ENCODE measurements at places on chromosomes 5 and 9. TPM values are rescaled to one million over a fixed set of nuclear protein-coding genes. Genes with fewer than 3 reads are reported as not detected.

DNA sequence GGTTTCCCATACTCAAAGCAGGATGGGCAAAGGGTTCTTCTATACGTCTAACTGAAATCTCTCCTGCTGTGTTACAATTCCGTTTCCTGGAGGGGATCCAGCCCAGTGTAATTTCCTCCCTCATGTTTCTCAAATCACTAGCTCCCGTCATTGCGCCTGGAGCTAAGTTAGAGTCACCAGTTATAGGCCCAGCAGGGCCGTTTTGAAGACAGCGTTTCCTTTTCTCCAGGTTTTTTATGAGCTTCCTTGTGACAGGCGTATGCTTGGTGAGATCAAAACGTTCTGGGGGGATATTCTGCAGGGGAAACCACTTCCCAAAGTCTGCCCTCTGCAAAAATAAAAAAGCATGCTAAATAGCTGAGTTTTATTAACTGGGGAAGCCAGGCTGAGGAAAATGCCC, 53.0 kb upstream of the WWC1 start:
- no peaks in the 10 kb centered on the region for H3K36me3 ChIP-seq
- H3K4me1 ChIP-seq: no peaks in the 10 kb centered on the region
- no peak overlapping the region for H3K4me3 ChIP-seq

DNA sequence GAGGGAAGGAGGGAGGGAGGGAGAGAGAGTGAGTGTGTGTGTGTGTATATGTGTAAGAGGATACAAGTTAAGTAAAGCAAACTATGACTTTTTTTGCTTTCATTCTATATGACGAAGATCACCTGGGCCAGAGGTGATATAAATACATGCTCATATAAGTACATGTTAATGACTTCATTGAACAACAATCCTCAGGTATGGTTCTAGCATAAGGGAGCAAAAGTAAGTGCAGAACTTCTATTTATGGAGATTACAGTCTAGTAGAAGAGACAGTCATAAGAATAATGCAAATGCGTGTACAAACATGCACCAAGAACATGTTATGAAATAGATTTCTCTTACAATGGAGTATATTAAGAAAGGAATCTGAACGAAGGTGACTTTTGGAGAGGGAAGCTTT, 1804.0 kb downstream of the MAT2B start:
- H3K36me3 ChIP-seq: no peaks in the 10 kb centered on the region
- H3K27ac ChIP-seq: no peak overlapping the region
- H3K4me1 ChIP-seq: no peaks in the 10 kb centered on the region
- H3K4me3 ChIP-seq: no peak overlapping the region

The NR2F1-AS1 gene
- 0.32 TPM for total RNA-seq

DNA sequence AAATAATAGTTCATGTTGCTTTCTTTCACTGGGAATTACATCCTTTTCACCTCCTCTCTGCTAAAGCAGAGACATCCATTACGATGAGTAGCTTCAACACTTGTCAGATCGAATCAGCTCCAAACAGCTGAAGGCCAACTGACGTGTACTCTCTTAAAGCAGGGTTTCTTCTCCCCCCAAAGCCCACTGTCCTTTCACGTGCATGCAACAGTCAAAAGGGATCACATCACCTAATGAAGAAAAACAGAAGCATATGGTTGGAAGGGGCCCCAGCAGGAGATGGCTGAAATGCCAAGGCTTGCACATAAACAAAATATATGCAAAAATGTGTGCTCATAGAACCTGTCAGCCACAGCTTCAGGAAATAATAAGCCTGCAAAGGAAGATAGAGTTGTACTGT, 421.6 kb downstream of the ANXA1 start:
- no peak for DNase-seq
- no peaks in the 10 kb centered on the region for H3K36me3 ChIP-seq
- H3K4me3 ChIP-seq: no peak overlapping the region
- H3K27ac ChIP-seq: no peak overlapping the region
- no peaks in the 10 kb centered on the region for H3K4me1 ChIP-seq

The PRDM9 gene
- not detected for total RNA-seq

DNA sequence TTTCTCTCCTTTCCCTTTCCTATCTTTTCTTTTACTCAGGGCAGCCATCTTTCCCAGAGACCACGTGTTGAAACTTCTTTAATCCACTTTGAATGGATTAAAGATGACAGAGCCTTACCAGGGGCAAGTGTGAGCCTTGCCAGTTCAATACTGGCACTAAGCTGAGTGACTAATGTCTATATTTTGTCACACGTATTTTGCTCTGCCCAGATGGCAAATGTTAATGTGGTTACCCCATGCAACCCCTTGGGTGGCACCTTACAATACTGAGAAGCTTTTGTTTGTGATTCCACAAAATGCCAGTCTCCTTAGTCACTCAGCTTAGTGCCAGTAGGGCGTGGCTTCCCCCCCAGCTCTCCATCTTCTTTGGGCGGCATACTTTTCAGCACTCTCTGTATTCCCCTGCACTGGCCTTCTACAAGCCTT, 24.8 kb downstream of the ANXA1 start:
- H3K36me3 ChIP-seq: no peaks in the 10 kb centered on the region
- DNase-seq: no peak
- H3K4me3 ChIP-seq: no peak overlapping the region

- no peak overlapping the region for H3K4me3 ChIP-seq
- H3K4me1 ChIP-seq: no peaks in the 10 kb centered on the region
- no peak overlapping the region for H3K27ac ChIP-seq
- no peak for DNase-seq
- H3K27me3 ChIP-seq: no peaks in the 10 kb centered on the region
Measured at GRCh38 chr9:27784847-27785713, 211.8 kb upstream of the C9orf72 start.

DNA sequence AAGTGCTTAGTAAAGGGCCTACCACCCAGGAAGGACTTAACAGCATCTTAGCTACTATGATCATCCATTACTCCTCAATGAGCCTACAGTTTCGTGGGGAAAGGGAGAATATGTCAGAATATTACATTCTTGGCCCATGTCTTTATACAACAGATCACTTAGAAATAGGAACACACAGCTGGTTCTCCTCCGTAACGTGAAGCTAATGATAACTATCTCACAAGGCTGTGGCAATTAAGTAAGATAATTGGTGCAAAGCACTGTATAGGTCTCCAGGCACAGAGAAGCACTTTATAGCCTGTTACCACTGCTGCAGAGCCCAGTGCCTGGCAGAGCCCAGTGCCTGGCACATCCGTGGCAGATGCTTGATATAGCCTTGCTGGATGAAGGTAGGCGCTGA, 347.6 kb downstream of the SLIT3 start:
- H3K27ac ChIP-seq: no peak overlapping the region
- no peak overlapping the region for H3K4me3 ChIP-seq
- H3K4me1 ChIP-seq: peaks cover 4% of the 10 kb centered on the region
- no peak for DNase-seq
- no peaks in the 10 kb centered on the region for H3K36me3 ChIP-seq
- no peaks in the 10 kb centered on the region for H3K27me3 ChIP-seq

The SLC2A6 gene
- 8.4 TPM for total RNA-seq

The LEAP2 gene
- 1.1 TPM for total RNA-seq

The CDH10 gene
- not detected for total RNA-seq

The DMRT2 gene
- total RNA-seq: 0.61 TPM

DNA sequence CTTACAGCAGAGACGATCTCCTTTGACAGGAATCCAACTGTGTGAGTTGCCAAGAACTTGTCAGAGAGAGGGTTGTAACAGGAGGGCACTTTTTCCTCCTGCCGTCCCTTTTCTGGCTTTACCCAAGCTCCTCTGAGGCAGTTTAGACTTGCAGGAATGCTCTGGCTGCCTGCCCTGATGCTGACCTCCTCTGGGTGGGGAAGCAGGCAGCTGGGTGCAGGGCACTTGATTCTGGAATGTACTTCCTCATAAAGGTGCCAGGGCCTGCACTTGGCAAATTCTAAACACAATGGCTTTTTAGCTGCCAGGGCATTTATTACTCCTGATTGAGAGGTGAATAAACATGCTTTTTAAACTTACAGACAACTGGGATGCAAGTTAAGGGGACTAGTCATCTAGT, 190.4 kb downstream of the EPB41L4A start:
- H3K27ac ChIP-seq: peak overlapping the region; percentile 76
- DNase-seq: peak; percentile 76
- no peak overlapping the region for H3K4me3 ChIP-seq
- no peaks in the 10 kb centered on the region for H3K27me3 ChIP-seq
- H3K36me3 ChIP-seq: no peaks in the 10 kb centered on the region
- H3K4me1 ChIP-seq: peaks cover 23% of the 10 kb centered on the region

DNA sequence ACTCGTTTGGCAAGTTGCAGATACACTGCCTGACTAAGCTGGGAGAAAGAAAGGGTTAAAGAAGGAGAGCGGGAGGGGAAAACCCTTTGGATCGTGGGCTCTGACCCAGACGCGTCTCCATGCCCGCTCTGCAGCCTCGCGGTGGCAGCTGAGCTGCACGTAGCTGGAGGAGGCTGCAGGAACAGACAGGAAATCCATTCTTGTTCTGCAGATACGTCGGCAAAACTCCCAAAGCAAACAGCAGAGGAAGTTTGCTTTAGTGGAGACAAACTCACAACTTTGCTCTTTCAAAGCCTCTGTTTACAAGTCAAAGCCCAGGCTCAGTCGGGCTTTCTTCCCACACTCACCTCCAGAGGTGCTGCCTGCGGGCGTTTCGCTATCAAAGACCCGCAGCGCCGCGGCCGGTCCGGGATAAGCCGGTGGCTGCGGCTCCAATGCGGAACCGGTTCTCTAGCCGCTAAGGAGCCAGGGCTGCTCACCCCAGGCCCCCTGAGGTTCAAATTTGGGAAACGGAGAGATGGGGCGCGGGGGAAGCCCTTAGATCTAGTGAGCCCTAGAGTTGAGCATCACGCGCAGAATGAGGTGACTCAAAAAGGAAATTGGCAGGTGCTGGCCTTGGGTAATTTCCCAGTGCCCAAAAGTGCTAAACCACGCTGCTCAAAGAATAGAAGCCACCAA, 60.7 kb downstream of the MAT2B start:
- peak; percentile 41 for DNase-seq
- H3K4me1 ChIP-seq: 0 out of 2 replicates have a peak, but pooled peaks cover 3% of the 10 kb centered on the region
- H3K27ac ChIP-seq: no peak overlapping the region
- H3K4me3 ChIP-seq: no peak overlapping the region

DNA sequence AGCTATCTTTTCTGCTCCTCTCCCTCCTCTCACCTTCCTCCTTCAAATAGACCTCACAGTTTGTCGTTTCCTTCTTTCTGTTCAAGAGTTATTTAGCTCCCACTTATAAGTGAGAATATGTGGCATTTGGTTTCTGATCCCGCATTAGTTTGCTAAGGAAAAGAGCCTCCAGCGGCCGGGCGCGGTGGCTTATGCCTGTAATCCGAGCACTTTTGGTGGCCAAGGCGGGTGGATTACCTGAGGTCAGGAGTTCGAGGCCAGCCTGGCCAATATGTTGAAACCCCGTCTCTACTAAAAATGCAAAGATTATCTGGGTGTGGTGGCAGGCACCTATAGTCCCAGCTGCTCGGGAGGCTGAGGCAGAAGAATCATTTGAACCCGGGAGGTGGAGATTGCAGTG, 2101.6 kb downstream of the MAT2B start:
- DNase-seq: no peak
- no peaks in the 10 kb centered on the region for H3K27me3 ChIP-seq
- no peaks in the 10 kb centered on the region for H3K36me3 ChIP-seq
- H3K4me1 ChIP-seq: no peaks in the 10 kb centered on the region
- H3K4me3 ChIP-seq: no peak overlapping the region

The ADRB2 gene
- total RNA-seq: not detected

DNA sequence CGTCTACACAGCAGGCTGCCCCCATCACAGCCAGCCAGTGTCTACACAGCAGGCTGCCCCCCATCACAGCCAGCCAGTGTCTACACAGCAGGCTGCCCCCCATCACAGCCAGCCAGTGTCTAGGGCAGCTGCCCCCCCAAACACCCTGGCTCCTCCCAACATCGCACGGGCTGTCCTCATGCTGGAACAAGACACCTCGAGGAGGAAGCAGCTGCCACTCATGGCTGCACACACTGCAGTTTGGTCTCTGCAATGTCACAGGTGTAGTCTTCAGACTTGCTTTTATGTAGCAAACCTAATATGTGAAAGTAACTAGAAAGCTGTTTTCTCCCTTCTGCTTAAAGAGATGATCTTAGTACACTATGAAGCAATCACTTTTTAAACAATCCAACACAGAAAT, 9.7 kb downstream of the LRRC14B start:
- H3K4me3 ChIP-seq: no peak overlapping the region
- H3K27me3 ChIP-seq: no peaks in the 10 kb centered on the region
- no peak for DNase-seq
- no peak overlapping the region for H3K27ac ChIP-seq
- no peaks in the 10 kb centered on the region for H3K36me3 ChIP-seq

The OR13C9 gene
- total RNA-seq: not detected

GRCh38 chr9:34374905-34375552, 1.7 kb downstream of the MYORG start:
- peak overlapping the region; percentile 89 for H3K4me3 ChIP-seq
- peak; percentile 88 for DNase-seq
- peaks cover 13% of the 10 kb centered on the region for H3K36me3 ChIP-seq
- H3K27me3 ChIP-seq: no peaks in the 10 kb centered on the region

DNA sequence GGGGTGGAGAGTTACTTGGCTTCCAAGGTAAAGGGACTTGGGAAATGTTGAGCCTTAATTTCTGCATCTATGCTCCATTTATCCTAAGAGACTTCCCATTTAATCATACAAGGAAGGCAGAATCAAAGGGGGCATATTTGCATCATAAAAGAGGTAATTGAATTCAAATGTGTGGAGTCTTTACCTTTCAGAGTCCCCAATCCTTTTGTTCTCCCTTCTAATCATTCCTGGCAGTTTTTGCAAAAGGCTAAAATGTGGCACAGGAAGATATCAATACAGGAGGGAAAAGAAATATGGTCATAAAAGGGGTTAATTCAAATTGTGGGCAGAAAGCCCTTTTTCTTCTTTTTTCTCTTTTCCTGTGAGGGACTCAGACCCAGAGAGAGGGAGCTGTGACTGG, 69.5 kb downstream of the SFXN1 start:
- no peak for DNase-seq
- H3K27ac ChIP-seq: no peak overlapping the region
- no peaks in the 10 kb centered on the region for H3K36me3 ChIP-seq
- H3K4me3 ChIP-seq: no peak overlapping the region
- H3K27me3 ChIP-seq: no peaks in the 10 kb centered on the region
- no peaks in the 10 kb centered on the region for H3K4me1 ChIP-seq

GRCh38 chr9:83649080-83649479, 26.1 kb downstream of the IDNK start:
- H3K4me1 ChIP-seq: no peaks in the 10 kb centered on the region
- H3K27ac ChIP-seq: no peak overlapping the region
- H3K4me3 ChIP-seq: no peak overlapping the region
- peak; percentile 71 for DNase-seq
- H3K27me3 ChIP-seq: no peaks in the 10 kb centered on the region

The FOXD4 gene
- 0.93 TPM for total RNA-seq

DNA sequence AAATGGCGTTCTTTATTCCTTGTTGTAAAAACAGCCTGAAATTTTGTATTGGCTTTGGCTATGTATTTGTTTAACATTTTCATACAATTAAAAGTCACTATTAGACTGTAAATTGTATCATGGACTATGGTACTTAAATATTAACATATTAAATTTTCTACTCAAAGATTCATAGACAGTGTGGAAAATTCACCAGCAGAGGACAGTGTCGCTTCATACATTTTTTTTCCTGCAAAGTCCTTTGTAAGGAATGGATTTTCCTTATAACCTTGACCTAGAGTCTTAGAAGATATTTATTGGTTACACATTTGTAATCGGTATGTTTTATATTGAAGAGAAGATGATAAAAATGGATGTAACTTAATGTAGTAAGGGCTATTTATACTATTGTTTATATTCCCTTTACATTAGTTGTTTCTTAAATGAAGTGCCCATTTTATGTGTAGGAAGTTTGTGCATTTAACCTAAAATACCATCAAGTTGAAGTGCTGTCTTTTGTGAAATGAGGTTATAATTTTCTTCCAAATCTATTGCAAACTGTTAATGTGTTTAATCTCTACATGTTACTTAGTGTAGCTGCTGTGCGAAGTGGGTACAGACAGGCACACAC, 150.1 kb downstream of the KDM4C start:
- no peak overlapping the region for H3K4me3 ChIP-seq
- H3K27me3 ChIP-seq: no peaks in the 10 kb centered on the region
- H3K4me1 ChIP-seq: peaks cover 8% of the 10 kb centered on the region
- H3K27ac ChIP-seq: no peak overlapping the region
- no peaks in the 10 kb centered on the region for H3K36me3 ChIP-seq
- no peak for DNase-seq
